Activated naive CD4-positive, alpha-beta T cell (primary cell): ENCODE measurements at places on chromosomes 6 and 20.

GRCh38 chr6:116531675-116532570 is 13.6 kb downstream of the TRAPPC3L start:
- no peak for DNase-seq

- no peak for DNase-seq
Observed at GRCh38 chr6:95923518-95923917, 92.3 kb upstream of the FUT9 start.

- no peak for DNase-seq
Observed at GRCh38 chr20:41145821-41146620, 8.7 kb downstream of the PLCG1 start.

DNA sequence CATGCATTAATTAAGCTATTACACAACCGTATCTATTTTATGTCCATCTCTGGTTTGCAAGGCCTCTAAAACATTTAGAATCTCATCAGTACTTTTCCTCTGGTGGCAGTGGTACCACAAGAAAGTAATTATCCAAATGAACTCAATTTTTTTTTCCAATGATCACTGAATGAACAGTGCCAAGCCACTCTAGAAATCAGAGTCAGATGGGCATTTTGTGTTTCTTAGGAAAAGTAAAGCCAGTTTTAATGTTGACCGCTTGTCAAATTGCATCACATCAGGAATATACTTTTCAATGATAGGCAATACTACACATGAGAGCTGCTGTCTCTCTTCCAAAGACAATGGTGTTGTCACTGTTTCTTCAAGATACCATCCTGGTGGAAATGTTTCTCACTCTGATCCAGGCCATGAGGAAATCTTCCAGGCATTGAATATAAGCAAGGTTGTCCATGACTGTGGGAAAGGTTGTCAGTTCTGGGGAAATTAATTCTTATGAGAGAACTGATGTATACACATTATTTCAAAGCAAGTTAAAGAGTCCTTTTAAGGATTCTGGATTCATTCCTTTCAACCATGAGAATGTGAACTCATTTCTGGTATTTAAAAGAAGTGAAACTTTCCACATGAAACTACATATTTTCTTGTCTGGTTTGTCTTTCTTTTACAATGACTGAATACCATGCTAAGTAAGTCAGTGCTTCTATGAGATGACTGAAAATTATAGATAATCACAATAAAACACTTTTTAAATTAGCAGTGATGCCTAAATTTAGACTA is 108.8 kb upstream of the TCF21 start:
- no peak for DNase-seq

GRCh38 chr6:67757465-67758033 is 877.5 kb upstream of the ADGRB3 start:
- DNase-seq = no peak

DNA sequence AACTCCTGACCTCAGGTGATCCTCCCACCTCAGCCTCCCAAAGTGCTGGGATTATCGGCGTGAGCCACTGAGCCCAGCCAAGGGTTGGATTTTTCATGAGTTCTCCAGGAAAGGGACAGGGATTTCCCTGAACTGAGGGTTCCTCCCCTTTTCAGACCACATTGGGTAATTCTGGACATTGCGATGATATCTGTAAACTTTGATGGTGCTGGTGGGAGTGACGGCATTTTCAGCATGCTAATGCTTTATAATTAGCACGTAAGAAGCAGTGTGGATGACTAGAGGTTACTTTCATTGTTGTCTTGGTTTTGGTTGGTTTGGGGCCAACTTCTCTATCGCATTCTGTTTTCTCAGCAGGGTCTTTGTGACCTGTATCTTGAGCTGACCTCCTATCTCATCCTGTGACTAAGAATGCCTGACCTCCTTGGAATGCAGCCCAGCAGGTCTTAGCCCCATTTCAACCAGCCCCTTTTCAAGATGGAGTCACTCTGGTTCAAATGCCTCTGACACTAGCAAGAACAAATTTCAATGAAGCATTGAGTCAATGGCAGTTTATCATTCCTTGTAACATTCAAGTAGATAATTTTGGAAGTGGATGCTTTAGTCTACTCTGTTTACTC is 156.5 kb downstream of the TTLL2 start:
- no peak for DNase-seq
